AG09319 (cell line): ENCODE measurements at places on chromosomes 1 and 21.
A peak's percentile ranks its signal among the peaks of the same experiment; 100 is the strongest.

GRCh38 chr1:90782046-90782445 lies 64.9 kb upstream of the BARHL2 start:
- DNase-seq, result no peak

- no peak for DNase-seq
Measured at GRCh38 chr1:216749232-216749631, 26.0 kb upstream of the ESRRG start.

GRCh38 chr1:199956005-199956404 lies 71.5 kb upstream of the NR5A2 start:
- DNase-seq, result no peak

GRCh38 chr1:39585933-39586332 lies 9.3 kb upstream of the PABPC4 start:
- DNase-seq, result no peak

DNA sequence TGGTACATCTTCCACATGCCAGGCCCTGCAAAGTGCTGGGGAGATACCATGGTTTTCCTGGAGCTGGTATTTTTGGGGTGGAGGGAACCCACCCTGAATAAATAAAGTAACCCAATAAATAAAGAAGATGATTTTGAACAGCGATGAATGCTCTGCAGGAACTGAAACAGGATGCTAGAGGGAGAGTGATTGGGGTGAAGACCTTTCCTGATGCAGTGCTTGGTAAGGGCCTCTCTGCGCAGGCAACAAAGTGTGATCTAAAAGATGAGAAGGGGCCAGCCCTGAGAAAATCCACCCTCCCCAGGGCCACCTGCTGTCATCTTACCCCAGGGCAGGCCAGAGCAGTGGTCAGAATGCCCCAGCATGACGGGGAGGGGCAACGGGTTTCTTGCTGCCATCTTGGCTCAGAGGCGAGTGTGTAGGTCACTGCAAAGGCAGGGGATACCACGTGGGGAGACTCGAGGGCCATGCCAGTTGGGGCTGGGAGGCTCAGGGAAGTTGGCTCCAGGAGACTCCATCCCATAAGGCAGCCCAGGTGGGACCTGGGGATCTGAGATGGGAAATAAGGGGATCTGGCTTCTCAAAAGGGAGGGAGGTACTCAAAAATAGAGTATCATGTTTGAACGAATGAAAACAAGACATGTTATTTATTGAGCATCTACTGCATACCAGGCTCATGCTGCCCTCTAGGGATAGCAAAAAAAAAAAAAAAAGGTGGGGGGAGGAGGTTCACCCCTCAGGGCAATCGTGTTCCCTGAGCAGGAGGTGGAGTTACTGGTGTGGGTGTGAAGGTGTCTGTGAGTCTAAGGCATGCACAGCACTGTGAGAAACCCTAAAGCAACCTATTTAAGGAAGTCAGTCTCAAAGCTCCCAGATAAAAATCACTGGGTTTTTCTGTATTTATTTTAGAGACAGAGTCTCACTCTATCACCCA lies 2.8 kb downstream of the SRARP start:
- no peak for DNase-seq

- no peak for DNase-seq
Measured at GRCh38 chr1:223355699-223356098, 8.3 kb downstream of the SUSD4 start.

DNA sequence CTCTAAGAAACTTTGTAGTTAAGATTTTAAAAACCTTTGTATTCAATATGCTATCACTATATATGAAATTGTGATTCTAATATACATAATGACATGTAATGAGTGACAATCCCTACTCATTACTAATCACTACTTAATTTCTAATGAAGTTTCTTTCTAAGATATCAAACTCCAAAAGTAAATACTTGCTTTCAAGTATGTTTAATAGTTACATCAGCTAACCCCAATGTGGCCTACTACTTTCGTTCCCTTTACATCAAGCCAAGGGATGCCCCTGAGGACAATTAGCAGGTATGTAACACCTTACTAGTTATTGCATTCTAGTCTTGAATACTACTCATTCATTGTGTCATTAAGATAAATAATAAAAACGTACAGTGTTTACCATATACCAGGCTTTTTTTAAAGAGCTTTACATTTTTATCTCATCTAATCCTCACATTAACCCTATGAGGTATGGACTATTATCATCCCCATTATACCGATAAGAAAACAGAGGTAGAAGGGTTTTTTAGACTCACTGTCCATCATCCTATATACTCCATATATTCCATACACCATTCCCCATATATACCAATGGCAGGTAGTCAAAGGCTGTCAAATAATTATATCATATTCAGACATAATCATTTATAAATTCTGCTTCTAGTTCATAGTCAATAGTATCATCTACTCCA lies 4.2 kb downstream of the PPP1R15B start:
- no peak for DNase-seq

GRCh38 chr1:53781654-53782053 lies 42.7 kb upstream of the GLIS1 start:
- DNase-seq, result no peak

DNA sequence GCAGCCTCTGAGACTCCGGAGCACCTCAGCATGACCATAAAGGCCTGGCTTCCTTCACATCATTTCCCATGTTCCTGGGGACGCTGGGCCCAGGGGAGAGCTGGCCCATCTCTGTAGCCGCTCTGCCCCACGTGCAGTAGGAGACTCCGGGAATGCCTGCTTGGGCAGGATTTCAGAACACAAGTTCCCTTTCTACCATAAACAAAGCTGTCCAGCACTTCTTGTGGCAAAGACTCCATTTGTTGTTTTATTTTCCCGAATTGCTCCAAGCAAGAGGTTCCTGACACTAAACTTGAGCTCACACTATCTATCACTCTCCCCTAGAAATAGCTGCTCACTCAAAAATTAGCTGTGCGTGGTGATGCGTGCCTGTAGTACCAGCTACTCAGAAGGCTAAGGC lies 21.9 kb downstream of the CHD5 start:
- no peak for DNase-seq

GRCh38 chr1:185249563-185249962 lies 67.5 kb downstream of the IVNS1ABP start:
- no peak for DNase-seq

- DNase-seq, result no peak
Measured at GRCh38 chr1:12591267-12591938, 26.6 kb downstream of the DHRS3 start.

- DNase-seq, result no peak
Measured at GRCh38 chr1:224785040-224785328, 144.5 kb upstream of the DNAH14 start.

- no peak for DNase-seq
Measured at GRCh38 chr21:33136847-33137502, 67.0 kb downstream of the OLIG1 start.

DNA sequence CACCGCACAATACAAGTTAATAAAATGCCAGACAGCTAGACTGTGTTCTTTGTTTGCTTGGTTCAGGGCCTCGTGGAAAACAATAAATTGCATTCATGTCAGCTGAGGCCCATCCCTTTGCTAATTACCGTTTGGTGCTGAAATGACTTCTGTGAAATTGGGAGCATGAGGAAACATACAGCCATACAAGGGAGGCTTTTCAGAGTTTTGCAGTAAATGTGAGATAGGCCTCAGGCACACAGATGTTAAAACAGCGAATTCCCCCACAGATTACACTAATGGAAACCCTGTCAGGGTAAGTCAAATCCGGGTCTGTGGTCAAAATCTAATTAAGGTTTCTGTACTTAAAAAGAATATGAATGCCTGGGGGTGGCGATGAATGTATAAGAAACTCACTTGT lies 173.5 kb upstream of the LMO4 start:
- DNase-seq, result no peak

GRCh38 chr1:30707412-30708360 lies 15.7 kb downstream of the MATN1 start:
- DNase-seq, result no peak

- no peak for DNase-seq
Measured at GRCh38 chr1:11888206-11888876, 29.6 kb upstream of the NPPB start.

- no peak for DNase-seq
Measured at GRCh38 chr1:201561195-201561564, 22.3 kb downstream of the NAV1 start.

GRCh38 chr1:196355206-196355786 lies 252.9 kb downstream of the KCNT2 start:
- DNase-seq, result peak; percentile 5
